ENCODE measurements at places on chromosomes 12 and 14. TPM values are rescaled to one million over a fixed set of nuclear protein-coding genes. Genes with fewer than 3 reads are reported as not detected.

IL26 gene
- not detected for total RNA-seq

RAD9B gene
- total RNA-seq, result 1.0 TPM

TMEM229B gene
- 0.37 TPM for total RNA-seq

TAS2R19 gene
- 3.4 TPM for total RNA-seq

KIF5A gene
- total RNA-seq, result 0.56 TPM

KRT77 gene
- total RNA-seq, result not detected

PRB2 gene
- not detected for total RNA-seq

KRT82 gene
- not detected for total RNA-seq

CD9 gene
- 31.1 TPM for total RNA-seq

RERG gene
- total RNA-seq, result 16.5 TPM

LRRIQ1 gene
- 1.5 TPM for total RNA-seq

GPX2 gene
- not detected for total RNA-seq
